ENCODE measurements at places on chromosomes 11 and 22.
A peak's percentile ranks its signal among the peaks of the same experiment; 100 is the strongest.

DNA sequence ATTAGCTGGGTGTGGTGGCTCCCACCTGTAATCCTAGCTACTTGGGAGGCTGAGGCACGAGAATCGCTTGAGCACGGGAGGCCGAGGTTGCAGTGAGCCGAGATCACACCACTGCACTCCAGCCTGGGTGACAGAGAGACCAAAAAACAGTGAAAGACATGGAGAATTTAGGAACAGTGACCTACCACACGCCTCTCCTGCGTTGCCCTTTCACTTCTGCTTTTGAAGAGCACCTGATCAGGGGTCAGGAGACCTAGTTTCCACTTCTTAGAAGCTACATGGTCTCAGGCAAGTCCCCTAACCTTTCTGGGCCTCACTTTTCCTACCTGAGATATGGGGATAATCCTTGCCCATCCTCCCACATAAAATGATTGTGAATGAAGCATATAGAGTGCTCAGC, 12.2 kb downstream of the SLC35C1 start:
- no peak for DNase-seq

DNA sequence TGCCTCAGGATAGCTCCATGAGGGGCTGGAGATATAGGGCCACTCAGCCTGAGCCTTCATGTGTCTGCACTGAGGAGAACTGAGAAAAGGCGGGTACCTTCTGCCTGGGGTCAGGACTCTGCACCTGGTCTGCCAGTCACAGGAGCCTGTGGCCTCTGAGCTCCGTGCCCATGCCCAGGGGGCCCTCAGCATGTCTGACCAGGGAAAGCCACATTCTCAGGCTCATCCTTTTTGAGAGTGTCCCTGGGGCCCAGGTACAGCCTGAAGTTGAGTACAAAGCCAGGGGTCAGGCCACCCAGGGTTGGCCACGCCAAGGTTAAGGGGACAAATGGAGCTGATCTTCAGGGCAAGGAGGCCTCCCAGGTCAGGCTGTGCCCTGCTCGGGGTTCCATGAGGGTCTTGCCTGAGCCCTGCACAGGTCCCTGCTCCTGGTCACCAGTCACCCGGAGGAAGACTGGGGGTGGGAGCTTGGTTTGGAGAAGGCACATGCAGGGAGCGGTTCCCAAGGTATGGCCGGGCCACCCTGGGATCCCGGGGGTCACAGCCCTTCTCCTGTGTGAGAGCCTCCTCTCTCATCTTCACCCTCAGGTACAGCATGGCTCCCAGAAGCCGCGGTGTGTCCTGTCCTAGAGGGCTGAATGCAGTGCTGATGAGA, 6.0 kb downstream of the DENND6B start:
- no peak for DNase-seq

GRCh38 chr11:134045799-134046635, 22.9 kb upstream of the JAM3 start:
- DNase-seq: no peak

GRCh38 chr22:18979957-18980356, 43.9 kb upstream of the PRODH start:
- DNase-seq: no peak

DNA sequence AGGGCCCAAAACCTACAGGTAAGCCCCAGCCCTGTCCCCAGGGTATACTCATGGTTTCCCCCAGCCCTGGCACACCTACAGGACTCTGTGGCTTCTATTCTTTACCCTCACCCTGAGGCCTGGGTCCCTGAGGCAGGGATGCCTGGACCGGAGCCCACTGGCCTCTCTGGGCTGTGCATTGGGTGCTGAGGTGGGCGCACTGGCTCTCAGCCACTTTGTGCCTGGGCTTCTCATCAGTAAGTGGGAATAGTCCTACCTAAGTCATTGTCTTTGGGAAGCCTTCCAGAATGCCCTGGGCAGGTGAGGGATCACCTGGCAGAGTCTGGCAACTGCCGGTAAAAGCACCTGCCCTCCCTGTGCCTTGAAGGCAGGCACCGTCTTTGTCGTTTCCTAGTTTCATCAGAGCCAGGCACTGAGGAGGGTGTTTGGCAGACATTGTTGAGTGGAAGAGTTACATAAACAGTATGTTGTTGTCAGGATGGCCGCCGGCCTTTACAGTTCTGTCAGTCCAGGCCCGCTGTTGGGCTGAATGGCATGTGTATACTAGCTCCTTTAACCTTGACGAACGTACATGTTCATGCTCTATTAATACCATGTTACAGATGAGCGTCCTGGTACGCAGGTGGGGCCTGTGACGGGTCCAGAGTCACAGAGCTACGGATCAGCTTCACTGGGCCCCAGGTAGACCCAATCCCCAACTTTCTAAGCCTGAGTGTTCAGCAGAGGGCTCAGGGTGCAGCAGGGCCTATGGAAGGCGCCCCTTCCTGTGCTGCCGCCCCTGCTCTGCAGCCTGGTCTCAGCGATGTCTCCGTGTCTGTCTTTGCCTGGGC, 23.0 kb downstream of the SHANK3 start:
- DNase-seq: no peak

DNA sequence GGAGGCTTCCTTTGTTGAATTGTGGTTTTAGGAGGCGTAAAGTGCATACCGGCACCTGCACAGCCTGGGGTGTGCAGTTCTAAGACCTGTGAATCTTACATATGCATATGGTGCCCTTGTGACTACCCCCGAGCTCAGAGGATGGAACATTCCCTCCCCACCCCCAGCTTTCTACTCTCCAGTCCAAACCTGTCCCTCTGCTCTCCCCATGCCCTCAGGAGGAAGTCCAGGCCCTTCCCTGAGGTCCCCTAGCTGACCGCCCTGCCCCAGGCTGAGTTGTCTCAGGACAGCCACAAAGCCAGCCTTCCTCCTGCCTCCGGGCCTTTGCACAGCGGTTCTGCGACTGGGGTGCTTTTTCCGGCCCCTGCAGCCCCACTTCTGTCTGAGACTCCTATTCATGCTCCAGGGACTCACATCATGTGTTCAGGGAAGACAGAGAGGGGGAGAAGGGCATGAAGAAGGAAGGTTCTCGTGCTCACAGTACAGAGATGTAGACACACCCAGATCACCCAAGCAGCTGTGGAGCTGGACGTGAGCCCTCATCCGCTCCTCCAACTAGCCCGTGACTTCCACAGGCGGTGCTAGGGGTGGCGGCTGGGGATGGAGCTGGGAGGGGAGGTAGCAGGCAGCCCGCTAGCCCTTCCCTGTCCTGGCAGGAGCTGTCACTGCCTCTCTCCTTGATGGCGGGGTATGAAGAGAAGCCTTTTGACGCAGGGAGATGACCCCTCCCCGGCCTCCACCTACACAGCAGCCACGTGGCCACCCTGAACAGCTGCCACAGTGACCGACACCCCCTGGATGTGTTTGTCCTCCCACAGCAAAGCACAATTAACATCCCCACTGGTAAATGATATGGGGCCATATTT, 50.8 kb downstream of the FLRT1 start:
- DNase-seq: no peak

- DNase-seq: no peak
Observed at GRCh38 chr11:86978247-86978646, 23.1 kb upstream of the FZD4 start.

GRCh38 chr11:109527496-109527895, 105.5 kb downstream of the C11orf87 start:
- no peak for DNase-seq

GRCh38 chr11:118291477-118292135, 12.9 kb upstream of the CD3E start:
- no peak for DNase-seq

DNA sequence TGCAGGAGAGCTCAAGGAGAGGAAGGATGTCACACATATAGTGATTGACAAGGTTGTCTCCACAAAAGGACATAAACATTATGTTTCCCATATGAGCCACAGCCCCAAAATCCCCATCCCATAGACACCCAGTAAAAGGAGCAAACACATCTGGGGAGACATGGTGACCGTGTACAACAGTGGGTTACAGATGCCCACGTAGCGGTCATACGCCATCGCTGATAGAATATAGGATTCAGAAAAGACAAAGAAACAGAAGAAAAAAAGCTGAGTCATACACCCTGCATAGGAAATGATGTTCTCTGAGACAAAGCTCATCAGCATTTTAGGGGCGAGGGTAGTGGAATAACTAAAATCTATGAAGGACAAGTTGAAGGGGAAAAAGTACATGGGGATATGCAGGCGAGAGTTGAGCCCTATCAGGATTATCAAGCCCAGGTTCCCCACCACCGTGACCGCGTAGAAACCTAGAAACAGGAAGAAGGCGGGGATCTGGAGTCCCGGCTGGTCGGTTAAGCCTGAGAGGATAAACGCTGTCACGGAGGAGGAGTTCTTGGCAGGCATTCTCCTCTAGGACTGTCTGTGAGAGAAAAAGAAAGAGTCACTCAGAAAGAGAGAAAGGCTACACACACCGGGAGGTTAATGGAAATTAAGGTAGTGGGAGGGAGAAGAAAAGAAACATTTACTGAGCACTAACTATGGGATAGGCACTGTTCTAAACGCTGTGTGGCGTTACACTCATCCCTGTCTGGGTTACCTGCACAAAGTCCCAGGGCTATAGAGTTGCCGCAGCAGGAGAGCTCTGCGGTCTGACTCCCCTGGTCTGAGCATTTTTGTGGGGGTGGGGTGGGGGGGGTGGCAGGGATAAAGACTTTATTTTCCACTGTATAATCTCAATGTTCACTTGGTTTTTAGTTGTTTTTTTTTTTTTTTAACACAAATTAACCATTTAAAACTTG, 36.1 kb upstream of the OR8B8 start:
- DNase-seq: peak; percentile 1

DNA sequence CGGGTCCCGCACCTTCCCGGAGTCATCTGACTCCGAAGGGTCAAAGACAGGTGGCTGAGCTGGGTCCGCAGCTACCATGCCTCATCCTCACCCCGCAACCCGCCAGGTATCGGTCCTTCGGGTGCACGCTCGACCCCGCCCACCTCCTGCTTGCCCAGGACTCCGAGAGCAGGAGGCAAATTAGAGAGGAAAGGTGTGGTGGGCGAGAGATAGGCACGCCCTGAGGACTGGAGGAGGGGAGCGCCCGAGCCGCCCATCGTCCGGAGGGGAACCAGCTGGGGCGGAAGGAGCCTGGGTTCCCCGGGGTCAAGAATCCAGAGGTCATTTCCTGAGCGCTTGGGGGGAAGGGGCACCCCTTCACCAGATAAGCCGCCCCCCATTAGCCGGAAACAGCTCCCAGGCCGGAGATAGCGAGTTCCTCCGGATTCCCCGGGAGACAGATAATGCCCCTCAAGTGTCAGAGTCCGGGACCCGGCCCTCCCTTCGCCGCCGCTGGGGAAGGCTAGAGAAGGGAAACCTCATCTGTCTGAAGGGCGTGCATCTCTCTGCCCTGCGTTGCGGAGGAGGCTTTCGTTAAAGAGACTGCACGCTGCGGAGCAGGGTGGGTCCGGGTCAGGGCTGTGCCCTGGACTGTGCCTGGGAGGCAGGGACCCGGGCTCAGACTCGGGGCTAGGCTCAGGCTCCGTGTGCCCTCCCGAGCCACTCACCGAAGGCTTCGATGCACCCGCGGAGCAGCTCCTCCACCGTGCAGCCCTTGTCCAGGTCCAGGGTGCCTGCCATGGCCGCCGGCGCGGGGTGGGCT, 1.7 kb downstream of the RASGRP2 start:
- peak; percentile 41 for DNase-seq

DNA sequence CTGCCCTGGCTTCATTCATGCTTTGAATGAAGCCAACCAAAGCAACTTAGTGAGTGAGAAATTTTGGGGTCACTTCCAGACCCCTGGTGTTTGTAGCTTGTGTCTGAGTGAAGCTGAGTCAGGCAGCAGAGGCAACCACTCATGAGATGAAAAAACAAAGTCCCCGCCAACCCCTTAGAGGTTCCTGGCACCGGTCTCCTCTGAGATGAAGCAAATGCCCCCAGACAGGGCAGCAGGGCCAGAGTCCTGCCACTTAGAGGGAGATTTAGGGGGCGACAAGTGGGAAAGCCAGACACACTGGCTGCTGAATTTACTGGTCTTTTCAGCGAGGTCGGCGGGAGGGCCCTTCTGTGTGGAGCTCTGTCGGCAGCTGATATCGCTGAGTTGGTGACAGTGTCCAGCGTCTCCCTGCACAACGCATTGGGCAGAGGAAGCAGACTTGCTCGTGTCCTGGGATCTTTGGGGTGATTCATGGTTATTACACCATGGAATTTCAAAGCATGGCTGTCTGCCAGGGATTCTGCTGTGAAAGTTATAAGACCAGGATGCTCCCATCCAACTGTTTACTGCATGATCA, 482.6 kb downstream of the MIAT start:
- DNase-seq: no peak

GRCh38 chr22:37020192-37020479, 594 bp downstream of the MPST start:
- DNase-seq: no peak

- no peak for DNase-seq
Observed at GRCh38 chr11:133953999-133954398, 2.8 kb downstream of the IGSF9B start.

DNA sequence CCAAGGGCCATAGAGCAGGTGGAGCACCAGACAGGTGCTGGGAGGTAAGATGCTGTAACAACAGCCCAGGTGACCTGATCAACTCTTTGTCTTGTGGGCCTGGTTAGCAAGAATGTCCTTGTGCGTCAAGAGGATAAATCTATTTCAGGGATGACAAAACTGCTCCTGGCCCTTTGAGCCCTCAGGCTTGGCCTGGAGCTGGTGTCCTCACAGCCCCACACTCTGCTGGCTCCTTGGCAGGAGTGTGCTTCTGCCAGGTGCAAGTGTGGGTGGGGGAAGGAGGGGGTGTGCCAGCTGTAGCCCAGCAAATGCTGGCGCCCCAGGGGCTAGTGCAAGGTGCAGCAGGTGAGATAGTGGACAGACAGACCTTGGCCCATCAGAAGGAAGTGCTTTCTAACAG, 19.5 kb downstream of the AMPD3 start:
- no peak for DNase-seq

- DNase-seq: peak; percentile 56
Observed at GRCh38 chr22:39545386-39546365, 13.1 kb upstream of the RPS19BP1 start.

- DNase-seq: no peak
Observed at GRCh38 chr22:40210818-40211217, 33.1 kb downstream of the TNRC6B start.

DNA sequence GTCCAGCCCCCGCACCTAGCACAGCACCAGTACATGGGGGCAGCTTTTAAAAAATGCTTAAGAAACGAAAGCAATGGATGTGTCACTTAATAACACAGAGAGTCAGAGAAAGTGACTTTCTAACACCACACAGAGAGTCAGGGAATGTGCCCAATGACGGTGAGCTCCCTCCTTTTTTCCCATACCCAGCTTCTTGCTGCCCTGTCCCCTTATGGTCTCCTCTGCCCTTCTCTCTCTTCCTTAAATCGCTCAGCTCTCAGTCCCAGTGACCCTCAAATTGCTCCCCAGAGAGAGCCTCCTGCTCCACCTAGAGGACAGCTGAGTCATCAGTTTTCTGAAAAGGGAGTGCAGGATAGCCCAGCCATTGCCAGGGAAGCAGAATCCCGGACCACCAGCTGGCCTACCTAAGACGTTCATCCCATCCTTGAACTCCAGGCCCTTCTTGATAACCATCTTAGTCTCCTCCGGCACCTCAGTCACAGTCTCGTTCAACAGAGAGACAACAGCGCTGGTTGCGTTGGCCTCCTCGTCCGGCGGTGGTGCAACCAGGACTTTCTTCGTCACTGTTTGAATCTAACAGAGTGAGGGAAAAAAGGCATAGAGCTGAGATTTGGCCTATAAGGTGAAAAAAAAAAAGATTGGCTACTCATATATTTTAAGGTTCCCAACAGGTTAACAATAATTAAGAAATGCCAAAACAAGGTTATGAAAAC, 113.5 kb downstream of the SLC1A2 start:
- DNase-seq: no peak

- no peak for DNase-seq
Observed at GRCh38 chr11:119680541-119681360, 48.2 kb downstream of the NECTIN1 start.

- DNase-seq: peak; percentile 34
Observed at GRCh38 chr22:23315341-23315917, 135.1 kb downstream of the BCR start.
